ENCODE measurements at places on chromosomes 5 and 9.

- H3K27me3 ChIP-seq, result no peaks in the 10 kb centered on the region
- H3K4me3 ChIP-seq, result no peak overlapping the region
- DNase-seq, result no peak
- H3K27ac ChIP-seq, result no peak overlapping the region
Observed at GRCh38 chr5:40406741-40407211, 272.9 kb upstream of the PTGER4 start.

- no peaks in the 10 kb centered on the region for H3K4me1 ChIP-seq
- no peaks in the 10 kb centered on the region for H3K27me3 ChIP-seq
- DNase-seq, result no peak
- H3K27ac ChIP-seq, result no peak overlapping the region
- no peak overlapping the region for H3K4me3 ChIP-seq
Observed at GRCh38 chr9:25861421-25861820, 183.2 kb upstream of the TUSC1 start.

- no peaks in the 10 kb centered on the region for H3K27me3 ChIP-seq
- peaks cover 36% of the 10 kb centered on the region for H3K36me3 ChIP-seq
- H3K4me3 ChIP-seq, result no peak overlapping the region
- H3K4me1 ChIP-seq, result no peaks in the 10 kb centered on the region
- DNase-seq, result no peak
- H3K27ac ChIP-seq, result no peak overlapping the region
Observed at GRCh38 chr5:32126691-32127090, 47.4 kb downstream of the GOLPH3 start.

GRCh38 chr9:105475302-105475701 lies 27.5 kb downstream of the FSD1L start:
- DNase-seq, result peak; percentile 57
- H3K4me3 ChIP-seq, result no peak overlapping the region
- H3K27me3 ChIP-seq, result no peaks in the 10 kb centered on the region
- H3K4me1 ChIP-seq, result no peaks in the 10 kb centered on the region
- peaks cover 4% of the 10 kb centered on the region for H3K36me3 ChIP-seq
- H3K27ac ChIP-seq, result no peak overlapping the region

- H3K4me3 ChIP-seq, result peak overlapping the region; percentile 57
- peaks cover 21% of the 10 kb centered on the region for H3K4me1 ChIP-seq
- peak; percentile 51 for DNase-seq
- no peaks in the 10 kb centered on the region for H3K36me3 ChIP-seq
Observed at GRCh38 chr5:173972925-173973615, 15.9 kb upstream of the C5orf47 start.

- H3K4me1 ChIP-seq, result no peaks in the 10 kb centered on the region
- no peaks in the 10 kb centered on the region for H3K36me3 ChIP-seq
Observed at GRCh38 chr5:174624733-174625522, 99.5 kb upstream of the MSX2 start.
